ENCODE measurements at places on chromosomes 7 and 10.

DNA sequence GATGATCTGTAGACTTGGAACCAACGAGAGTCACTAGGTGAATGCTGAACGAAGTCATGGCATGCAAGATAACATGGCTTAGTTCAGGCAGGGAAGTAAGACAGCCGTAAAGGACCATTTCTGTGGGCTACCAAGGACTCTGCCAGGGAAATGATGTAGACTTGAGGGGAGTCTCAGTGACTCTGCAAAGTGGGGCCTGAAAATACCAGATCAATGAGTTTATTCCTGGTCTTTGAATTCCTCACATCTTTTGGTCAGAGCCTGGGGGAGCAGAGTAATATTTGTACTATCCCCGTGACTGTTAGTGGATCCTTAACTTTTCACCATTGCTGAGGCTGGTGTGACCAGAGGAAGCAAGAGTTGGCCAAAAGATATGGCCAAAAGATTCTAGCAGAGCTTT, 60.7 kb upstream of the INHBA start:
- DNase-seq, result no peak

DNA sequence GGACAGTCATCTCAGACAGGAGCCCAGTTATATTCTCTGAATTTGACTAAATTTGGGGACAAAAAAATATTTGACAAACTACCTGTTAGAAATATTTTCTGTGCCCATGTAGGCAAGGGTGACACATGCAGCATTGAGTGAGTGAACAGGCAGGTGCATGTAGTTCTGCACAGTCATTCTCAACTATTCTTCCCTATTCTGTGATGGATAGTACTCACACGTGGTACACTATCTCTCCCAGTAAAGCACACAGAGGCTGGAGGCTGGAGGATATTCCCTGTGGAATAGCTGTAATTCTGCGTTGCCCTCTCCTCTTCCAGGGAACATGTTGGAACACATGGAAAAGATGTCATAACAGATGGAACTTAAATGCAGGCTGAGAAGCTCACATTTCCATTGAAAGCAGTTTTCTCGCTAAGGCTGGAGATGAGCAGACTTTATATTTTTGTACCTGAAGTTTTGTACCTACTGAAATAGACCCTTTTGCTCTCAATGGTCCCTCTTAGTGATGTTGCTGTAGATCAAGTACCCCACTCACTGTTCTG, 75.0 kb downstream of the GPR141 start:
- no peak for DNase-seq

DNA sequence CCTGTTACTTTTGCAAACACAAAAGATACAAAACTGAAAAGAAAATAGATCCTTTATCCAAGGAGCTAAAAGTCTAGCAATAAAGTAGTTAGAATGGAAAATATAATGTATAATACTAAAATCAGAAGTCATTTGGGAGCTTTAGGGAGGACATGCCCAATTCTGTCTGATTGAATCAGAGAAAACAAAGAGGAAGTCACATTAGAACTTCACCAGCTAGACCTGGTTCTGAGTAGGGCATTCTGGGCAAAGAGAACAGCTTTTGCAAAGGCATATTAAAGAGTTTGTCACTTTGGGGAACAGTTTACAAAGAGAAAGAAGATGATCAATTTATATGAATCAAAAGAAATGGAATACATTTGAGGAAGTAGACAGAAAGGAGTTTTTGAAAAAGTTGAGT, 107.0 kb upstream of the PRSS1 start:
- DNase-seq, result no peak

GRCh38 chr7:134031835-134032617, 95.1 kb upstream of the LRGUK start:
- no peak for DNase-seq

DNA sequence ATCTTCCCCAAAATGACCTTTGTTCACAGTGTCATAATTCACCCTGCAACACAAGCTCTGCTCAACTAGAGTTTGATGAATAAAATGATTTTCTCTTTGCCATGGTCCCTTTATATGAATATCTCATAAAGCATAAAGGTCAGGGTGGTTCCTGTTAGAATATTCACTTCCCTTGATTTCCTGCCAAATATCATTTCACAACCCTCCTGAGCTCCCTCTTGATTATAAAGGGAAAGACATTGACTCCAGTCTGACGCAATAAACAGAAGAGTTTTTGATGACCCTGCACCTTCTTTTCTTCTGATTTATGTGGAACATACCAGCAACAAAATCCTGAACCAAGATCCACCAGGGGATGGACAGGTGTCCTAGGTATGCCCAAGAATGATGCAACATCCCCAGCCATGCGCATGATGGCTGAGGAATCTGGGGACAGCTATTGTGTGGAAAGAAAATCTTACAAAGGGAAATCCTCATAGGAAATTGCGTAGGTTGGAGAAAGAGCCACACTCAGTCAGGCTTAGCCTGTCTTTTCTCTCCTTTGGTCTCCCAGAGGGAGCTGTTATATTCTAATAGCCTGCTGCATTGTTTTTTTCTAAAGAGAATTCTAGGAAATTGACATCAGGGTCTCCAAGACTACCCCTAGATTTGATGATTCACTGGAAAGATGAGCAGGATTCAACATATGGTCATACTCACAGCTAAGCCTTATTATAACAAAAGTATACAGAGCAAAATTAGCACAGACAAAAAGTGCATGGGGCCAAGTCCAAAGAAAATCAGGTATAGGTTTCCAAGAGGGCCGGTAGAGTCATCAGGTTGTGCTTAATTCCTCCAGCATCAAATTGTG, 18.8 kb downstream of the IFIT3 start:
- no peak for DNase-seq

DNA sequence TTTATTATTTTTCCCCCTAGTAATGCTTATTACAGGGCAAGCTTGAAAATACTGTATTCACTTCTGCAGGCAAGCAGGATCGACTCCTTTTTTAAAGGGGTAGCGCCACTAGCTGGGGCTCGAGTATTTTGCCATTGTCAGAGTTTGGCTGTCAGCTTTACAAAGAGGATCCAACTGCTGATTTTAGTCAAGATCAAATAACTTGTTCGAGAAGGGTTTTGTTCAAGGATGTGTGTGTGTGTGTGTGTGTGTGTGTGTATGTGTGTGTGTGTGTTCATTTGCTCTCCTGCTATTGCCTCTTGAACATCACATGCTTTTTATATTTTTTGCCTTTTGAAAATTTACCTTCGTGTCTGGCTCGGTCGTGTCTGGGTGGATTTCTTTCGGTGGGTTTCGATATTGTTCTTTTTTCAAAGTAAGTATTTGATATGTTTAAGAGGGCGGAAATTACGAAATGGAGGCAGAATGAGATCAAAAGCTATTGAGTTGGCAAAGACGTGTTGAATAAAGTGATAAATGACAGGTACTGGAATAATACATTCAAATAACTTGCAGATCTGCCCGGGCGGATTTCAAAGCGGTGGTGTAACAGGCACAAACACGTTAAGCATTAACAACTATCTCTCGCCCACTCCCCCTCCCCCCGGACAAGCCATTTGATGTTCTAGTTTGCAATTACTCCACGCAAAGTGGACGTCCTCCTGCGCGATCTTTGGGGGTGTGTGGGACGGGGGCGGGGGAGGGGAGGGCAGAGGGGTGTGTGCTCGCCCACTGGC, 1.1 kb downstream of the ARID5B start:
- DNase-seq, result peak; percentile 31

DNA sequence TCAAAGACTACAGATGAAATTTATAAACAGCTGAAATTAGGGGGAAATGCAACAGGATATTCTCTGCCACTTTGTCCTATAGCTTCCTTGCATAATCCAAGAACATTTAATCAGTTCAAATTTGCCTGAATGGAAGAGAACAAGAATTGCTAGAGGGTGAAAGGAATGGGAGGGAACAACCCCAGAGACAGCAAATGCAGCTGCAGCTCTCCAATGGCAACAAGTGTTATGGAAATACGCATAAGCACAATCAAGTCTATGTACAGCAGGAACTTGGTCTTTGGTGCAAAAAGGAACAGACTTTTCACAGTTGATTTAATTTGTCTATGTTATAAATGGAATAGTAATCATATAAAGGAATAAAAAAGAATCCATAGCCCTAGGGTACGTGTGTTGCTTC, 269.0 kb upstream of the ETV1 start:
- DNase-seq, result no peak

All from fibroblast of skin of left biceps (primary cell).